OCI-M1 (cell line): ENCODE measurements at places on chromosomes 12 and 14.

- no peak for DNase-seq
Measured at GRCh38 chr12:12859690-12860089, 31.7 kb upstream of the GPRC5A start.

DNA sequence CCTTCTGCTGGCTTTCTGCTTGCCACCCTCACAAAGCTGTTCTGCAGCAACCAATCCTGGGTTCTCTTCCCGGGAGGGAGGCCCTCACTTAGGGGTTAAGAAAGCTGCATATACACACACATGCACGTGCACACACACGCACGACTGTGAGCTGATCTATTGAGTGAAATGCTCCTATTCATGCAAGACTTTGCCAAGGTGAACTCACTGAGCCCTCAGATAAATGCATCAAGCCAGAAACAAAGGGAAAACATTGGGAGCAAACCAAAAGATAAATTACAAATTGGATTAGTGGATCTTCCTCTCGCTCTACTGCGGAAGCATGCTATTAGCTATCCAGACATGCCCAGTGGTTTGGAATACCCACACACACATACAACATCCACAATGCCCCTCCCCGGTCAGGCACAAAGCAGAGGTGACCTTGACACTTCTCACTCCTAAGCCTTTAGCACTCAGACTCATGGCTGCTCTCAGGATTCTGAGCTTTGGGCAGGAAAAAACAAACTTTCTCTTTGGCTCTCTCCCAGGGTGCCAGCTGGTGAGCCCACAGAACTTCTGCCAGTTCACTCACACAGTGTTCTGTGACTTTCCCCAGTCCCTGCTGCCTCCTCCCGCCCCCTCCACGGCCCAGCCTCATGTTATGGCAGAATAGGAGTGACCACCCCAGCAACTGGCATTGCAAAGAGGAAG, 320.0 kb downstream of the DPF3 start:
- no peak for DNase-seq

- no peak for DNase-seq
Measured at GRCh38 chr14:71538288-71538687, 393.9 kb upstream of the RGS6 start.

DNA sequence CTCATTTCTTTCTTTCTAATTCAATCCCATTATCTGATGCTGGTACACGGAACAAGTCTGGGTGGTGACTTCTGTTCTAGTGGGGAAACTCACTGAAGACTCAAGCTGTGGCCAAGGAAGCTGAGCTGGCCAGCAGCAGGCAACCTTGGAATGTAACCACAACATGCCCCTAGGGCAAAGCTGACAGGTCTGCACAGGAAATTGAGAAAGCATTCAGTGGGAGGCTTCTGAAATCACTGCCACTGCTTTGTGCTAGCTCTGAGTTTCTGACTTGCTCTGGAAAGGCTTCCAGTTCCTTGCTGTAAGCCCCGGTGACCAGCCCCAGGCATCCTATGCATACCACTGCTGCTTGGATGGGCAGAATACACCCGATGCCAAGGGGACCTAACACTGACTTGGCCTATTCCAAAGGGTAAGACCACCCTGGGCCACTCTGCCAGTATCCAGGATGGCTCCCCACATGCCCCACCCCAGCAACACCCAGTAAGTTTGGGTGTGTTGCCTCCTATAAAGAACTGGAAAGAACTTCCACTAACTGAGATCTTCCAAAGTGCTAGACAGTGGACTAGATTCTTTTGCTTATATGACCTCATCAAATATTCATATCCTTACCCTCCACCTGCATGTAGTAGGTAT, 84.5 kb upstream of the CDKN3 start:
- DNase-seq = no peak

DNA sequence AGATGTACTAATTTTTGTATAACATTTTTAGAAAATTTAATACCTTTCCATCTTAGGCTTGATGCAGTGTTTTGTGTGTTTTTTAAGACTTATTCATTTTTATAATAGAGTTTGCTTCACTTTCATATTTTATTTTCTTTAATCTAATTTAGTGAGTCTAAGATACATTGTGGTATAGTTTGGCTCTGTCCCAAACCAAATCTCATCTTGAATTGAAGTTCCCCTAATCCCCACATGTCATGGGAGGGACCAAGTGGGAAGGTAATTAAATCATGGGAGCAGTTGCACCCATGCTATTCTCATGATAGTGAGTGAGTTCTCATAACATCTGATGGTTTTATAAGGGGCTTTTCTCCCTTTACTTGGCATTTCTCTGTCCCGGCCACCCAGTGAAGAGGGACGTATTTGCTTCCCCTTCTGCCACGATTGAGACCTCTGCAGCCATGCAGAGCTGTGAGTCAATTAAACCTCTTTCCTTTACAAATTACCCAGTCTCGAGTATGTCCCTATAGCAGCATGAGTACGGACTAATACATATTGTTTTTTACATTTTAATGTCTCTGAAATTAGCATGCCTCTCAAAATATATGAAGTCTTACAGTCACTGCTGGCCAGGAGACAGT, 34.9 kb downstream of the GABARAPL1 start:
- DNase-seq = peak; percentile 54

GRCh38 chr14:24416932-24417619, 12.4 kb downstream of the CBLN3 start:
- DNase-seq = no peak

- DNase-seq = no peak
Measured at GRCh38 chr12:570435-570920, 92.8 kb downstream of the NINJ2 start.

DNA sequence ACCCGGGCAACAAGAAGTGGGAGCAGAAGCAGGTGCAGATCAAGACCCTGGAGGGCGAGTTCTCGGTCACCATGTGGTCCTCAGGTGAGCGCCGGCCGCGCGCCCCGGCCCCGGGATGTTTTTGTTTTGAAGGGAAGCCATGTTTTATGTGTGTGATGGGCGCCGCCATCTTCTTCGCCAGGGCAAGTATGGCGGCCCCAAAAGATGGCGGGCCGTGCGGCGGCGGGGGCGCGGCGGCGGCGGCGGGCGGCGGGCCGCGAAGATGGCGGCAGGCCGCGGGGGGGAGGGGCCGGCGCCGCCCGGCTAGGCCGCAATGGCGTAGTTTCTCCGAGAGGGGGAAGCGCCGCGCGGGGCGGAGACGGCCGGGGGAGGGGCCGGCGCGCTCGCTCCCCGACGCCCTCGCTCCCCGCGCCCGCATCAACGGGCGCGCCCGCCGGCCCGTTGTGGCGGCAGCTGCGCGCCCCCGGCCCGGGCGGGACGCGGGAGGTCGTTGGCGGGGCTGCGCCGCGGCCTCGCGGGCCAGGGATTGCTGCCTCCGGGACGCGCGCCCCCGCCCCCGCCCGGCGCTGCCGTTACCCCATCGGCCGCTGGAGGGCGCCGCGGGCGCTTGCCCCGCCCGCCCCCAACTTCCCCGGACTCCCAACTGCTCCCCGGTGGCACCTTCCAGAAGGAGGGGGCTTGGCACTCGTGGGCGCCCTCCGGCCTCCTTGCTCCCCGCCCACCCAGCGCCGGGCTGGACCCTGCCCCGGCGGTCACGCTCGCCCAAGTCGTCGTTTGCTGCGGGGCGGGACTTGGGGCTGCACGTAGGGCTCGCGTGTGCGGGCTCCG, 1.1 kb downstream of the YY1 start:
- DNase-seq = peak; percentile 90

GRCh38 chr14:100410056-100410565, 87.0 kb downstream of the SLC25A47 start:
- DNase-seq = no peak

DNA sequence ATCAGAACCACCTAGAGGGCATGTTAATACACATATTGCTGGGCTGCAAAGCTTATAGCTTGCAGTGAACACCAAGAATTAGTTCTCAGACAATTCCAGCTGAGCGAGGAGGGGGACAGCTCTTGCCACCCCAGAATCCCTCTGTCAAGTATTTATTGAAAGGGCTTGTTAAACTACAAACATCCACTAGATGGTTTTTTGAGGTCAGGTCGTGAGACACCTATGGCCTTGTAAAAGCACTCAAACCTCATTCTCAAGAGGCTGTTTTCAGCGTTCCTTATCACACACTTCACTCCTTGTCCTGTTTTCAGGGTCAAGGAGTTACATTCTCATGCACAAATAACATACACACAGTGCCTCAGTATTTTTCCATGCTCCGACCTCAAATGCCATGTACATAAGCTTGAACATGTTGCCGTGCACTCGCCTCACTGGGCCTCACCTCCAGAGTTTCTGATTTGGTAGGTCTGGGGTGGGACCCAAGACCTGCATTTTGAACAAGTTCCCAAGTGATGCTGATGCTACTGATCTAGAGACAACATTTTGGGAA, 98.8 kb upstream of the PTPRR start:
- no peak for DNase-seq

DNA sequence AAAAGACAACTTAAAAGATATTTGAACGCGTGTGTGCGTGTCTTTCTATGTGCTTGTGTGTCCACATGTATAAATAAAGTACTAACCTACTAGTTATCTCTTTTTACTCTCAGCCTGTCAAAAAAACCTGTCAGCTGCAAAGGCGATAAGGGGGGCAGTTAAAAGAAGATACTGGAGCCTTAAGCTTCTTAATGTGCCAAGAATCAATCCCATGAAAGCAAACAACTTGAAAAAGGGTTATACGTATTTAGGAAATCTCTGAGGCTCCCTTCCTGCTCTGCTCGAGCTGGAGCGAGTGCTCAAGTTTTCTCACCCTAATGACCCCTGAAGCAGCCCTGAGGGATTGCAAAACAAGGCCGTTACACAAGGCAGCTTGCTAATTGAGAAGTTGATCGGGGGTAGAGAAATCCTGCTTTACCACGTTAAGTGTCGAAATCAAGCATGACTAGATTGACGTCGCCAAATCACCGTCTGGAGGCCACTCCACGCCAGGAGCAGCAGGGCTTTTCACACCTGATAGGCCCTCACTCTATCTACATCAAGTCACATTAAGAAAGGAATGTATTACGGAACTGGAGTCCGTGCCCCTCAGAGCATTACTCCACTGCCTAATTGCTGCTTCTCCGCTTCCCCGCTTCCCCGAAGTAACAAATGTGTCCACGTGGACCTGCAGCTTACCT, 32.4 kb downstream of the LMO3 start:
- no peak for DNase-seq

GRCh38 chr12:120586206-120586605, 5.0 kb upstream of the POP5 start:
- no peak for DNase-seq

- DNase-seq = no peak
Measured at GRCh38 chr12:66627270-66627987, 51.4 kb downstream of the GRIP1 start.

DNA sequence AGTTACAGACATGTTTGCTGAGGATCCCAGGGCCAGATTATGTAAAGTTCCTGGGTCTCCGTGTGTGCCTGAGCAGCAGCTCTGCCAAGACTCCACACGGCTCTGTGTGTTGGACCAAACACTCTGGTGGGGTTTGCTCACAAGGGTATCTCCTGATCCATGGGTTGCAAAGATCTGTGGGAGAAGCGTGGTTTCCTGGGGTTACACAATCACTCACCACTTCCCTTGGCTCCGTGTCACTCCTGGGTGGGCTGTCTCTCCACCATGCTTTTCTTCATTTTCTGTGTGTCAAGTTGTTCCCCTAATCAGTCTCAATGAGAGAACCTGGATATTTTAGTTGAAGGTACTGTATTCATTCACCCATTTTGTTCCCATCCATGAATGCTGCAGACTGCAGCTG, 1088.8 kb downstream of the FSCB start:
- peak; percentile 4 for DNase-seq

GRCh38 chr12:6047249-6048237, 76.9 kb downstream of the VWF start:
- no peak for DNase-seq

DNA sequence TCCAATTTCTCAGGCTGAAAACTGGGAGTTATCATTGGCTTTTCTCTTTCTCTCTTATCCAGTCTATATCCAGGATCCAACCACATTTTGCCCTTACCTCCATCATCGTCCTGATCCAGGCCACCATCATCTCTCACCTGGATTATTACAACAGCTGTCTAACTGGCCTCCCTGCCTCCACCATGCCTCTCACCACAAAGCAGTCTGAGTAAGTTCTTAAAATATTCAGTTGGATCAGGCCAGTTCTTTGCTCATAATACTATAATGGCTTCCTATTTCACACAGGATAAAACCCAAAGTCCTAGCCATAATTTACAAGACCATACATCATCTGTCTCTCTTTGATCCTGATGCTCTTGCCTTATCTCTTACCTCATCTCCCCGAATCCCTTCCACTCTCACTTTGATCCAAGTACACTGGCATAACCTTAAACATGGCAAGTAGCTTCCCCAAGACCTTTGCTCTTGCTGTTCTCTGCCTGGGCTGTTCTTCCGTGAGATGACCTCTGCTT, 133.4 kb upstream of the RAP1B start:
- DNase-seq = no peak

DNA sequence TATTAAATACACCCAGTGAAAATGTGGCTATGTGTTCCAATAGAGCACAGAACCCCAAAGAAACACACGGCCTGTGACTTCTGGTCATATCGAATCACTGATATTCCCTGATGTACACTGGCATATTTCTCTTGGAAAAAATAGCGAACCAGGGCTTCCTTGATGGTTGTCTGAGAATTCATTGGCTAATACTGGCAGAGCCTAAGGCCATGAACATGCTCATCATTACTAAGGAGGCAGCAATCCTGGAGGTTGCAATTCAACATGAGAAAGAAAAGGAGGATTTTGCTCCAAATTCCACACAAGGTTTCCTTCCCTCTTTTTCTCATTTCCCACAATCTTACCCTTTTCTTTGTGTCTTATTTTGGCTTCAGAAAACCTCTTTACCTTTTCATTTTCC, 212.9 kb upstream of the HMGA2 start:
- DNase-seq = no peak

DNA sequence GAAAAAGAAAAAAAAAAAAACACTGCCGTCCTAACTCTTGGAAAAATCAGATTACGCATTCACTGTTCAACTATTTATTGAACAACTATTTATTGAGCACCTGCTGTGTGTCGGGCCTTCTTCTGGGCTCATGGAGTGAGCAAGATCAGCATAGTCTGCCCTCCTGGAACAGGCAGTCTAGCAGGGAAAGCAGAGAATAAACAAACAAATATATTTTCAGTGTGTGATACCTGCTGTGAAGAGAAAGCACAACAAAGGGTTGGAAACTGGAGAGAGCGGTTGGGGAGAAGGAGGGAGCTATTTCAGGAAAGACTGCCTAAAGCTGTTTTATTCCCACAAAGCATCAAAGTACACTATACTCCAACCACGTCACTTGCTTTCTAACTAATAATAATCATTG, 10.8 kb downstream of the PROX2 start:
- no peak for DNase-seq

- DNase-seq = no peak
Measured at GRCh38 chr12:104055686-104056388, 5.8 kb upstream of the GLT8D2 start.

GRCh38 chr12:42728770-42729534, 139.4 kb upstream of the PRICKLE1 start:
- DNase-seq = no peak

- DNase-seq = no peak
Measured at GRCh38 chr14:75222208-75222701, 45.8 kb upstream of the TMED10 start.
